ENCODE measurements at places on chromosomes 6 and 20. TPM values are rescaled to one million over a fixed set of nuclear protein-coding genes. Genes with fewer than 3 reads are reported as not detected.

The ADAT2 gene
- 19.7 TPM for total RNA-seq

The FAM217A gene
- not detected for total RNA-seq

The ENPP1 gene
- 9.3 TPM for total RNA-seq

The MAFB gene
- 17.3 TPM for total RNA-seq

The PXDC1 gene
- total RNA-seq = 22.9 TPM

The TMEM200A gene
- 4.5 TPM for total RNA-seq

The CDH26 gene
- 31.0 TPM for total RNA-seq

The ZFAND3 gene
- total RNA-seq = 123 TPM

The BMP5 gene
- total RNA-seq = 1.7 TPM

The BTN1A1 gene
- total RNA-seq = not detected

GRCh38 chr6:43115365-43115764 is 39.3 kb downstream of the PTK7 start:
- no peak for DNase-seq

- no peak for DNase-seq
Measured at GRCh38 chr6:70171236-70171635, 131.6 kb downstream of the COL9A1 start.

DNA sequence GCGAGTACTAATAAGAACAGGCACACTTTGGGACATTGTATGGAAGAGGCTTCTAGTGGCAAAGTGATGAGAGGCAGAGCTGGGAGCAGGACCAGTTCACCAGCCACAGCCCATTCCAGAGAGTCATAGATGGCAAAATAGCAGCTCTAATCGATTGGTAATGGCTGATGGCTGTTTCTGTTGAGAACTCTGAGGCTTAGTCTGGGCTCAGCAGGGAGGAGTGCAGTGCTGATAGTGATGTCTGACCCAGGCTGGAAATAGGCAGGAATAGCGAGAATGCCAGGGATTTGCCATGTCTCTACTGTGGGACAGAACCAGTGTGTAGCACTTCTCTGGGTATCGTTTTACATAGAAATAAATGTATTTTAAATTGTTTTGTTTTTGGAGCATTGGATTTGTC is 620.0 kb upstream of the FLRT3 start:
- no peak for DNase-seq

GRCh38 chr6:89508755-89509563 is 76.0 kb downstream of the ANKRD6 start:
- DNase-seq = no peak

DNA sequence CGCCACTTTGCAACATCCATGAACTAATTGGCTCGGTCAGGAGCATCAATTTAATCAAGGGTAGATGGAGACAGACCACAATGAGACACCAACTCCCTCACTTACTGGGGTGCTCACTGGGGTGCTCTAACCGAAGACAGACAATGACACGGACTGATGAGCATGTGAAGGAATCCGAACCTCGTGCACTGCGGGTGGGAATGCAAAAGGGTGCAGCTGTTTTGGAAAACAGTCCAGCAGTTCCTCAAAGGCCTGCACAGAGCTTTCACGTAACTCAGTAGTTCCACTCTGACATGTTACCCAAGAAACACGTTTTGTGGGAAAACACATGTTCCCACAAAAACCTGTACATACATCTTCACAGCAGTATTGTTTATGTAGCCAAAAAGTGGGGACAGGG is 26.8 kb downstream of the ANKRD60 start:
- no peak for DNase-seq

DNA sequence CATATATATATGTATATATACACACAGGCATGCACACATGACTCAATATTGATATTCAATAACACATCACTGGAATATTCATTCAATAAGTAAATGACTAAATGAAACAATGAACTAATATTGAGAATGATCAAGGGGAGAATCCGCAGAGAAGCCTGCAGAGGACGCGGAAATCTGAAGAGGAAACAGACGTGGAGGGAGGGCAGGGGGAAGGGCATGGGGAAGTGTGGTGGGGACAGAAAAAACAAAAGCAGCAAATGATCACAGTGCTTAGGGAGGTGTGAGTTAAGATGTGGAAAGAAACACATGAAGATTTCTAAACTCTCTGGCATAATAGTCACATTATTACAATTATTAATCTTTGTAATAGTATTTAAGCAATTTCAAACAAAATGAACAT is 14.5 kb downstream of the PERP start:
- DNase-seq = no peak

DNA sequence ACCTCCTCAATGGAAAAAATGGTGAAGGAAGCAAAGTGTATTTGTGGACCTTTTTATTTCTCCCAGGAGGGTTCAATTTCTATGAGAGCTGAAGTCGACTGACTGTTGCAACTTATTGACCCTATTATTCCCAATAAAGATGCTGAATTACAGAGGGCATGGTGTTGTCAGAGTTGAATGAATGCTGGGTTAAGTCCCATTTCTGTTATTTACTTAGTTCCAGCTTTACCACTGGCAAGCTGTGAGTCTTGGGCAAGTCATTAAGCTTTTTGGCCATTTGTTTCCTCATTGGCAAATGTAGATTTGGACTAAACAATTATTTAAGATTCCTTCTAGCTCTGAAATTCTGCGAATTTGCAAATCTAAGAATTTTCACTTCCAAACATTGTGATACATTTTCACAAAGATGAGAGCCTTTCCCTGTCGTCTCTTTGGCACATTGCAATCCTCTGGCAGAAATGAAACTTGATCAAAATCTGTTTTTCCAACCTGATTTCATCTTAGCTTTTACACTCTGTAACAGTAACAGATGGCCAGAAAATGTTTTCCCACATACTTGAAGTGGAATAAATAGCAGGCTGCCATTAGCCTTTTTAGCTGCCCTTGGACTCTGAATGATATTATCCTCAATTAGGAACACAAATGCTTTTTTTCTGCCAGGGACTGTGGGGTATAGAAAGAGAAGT is 21.3 kb downstream of the BLTP3A start:
- DNase-seq = no peak

DNA sequence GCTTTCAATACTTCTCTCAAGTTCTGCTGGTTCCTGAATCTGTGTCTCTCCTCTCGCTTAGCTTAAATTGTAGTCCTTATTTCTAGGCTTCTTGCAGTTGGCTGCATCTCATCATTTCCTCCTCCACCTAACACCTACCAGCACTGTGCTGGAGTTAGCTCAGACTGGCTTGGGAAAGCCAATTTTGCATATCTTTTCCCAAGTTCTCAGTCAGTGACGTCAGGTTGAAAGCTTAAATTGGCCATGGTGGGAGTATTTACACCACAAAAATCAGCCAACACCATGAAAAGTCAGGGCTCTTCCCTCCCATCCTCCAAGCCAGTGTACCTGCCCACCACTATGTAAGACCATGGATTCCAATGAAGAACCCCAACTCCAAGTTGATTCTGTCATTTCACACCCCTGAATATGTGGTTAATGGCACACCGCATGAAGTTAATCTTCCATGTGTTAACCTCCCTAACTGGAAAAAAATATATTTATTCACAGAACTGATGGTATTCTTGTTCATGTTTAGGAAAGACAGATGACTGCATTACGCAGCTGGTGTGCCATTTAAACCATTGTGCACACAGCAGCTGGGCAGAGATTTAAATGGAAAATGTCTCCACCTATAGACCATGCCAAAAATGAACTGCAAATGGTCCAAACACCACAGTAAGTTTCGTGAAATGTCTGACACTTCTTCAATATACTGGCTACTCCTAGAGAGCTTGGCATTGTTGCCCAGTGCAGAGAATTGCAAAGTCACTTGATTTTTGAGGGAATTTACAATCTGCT is 274.1 kb upstream of the MAP3K7 start:
- DNase-seq = no peak

- DNase-seq = no peak
Measured at GRCh38 chr6:105346052-105346451, 56.8 kb downstream of the PREP start.

GRCh38 chr20:53503517-53503919 is 90.1 kb downstream of the ZNF217 start:
- DNase-seq = no peak

- no peak for DNase-seq
Measured at GRCh38 chr6:72212686-72213085, 326.3 kb downstream of the RIMS1 start.

DNA sequence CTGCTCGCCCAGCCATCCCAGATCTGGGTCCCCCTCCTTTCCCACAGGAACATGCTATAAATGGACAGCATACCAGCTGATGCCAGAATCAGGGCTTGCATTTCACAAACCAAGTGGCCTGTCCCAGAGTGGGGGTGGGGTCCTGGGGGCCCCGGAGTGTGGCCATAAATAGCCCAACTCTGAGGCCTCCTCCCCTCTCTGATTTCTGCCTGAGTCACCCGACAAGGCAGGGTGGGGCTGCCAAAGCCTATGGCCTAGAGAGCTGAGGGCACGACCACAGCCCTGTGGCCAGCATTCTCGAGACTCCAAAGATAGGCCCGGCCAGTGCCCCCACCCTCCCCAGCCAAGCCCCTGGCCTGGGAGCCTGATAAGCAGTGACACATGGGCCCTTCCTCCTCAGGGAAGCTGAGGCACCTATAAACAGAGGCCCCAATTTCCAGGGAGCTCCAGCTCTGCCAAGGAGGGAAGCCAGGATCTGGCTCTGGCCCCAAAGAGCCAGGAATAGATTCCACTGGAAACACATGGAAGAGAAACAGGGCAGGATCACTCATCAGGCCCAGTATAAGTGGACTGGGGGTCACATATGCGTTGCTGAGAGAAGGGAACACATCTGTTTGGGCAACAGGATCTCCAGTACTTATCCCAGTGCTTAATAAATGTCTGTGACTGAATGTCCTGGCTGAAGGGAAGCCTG is 20.3 kb downstream of the SNTA1 start:
- DNase-seq = peak; percentile 59

- DNase-seq = no peak
Measured at GRCh38 chr6:35613762-35614161, 75.0 kb downstream of the FKBP5 start.

GRCh38 chr6:139349464-139350020 is 24.9 kb downstream of the CITED2 start:
- peak; percentile 52 for DNase-seq

DNA sequence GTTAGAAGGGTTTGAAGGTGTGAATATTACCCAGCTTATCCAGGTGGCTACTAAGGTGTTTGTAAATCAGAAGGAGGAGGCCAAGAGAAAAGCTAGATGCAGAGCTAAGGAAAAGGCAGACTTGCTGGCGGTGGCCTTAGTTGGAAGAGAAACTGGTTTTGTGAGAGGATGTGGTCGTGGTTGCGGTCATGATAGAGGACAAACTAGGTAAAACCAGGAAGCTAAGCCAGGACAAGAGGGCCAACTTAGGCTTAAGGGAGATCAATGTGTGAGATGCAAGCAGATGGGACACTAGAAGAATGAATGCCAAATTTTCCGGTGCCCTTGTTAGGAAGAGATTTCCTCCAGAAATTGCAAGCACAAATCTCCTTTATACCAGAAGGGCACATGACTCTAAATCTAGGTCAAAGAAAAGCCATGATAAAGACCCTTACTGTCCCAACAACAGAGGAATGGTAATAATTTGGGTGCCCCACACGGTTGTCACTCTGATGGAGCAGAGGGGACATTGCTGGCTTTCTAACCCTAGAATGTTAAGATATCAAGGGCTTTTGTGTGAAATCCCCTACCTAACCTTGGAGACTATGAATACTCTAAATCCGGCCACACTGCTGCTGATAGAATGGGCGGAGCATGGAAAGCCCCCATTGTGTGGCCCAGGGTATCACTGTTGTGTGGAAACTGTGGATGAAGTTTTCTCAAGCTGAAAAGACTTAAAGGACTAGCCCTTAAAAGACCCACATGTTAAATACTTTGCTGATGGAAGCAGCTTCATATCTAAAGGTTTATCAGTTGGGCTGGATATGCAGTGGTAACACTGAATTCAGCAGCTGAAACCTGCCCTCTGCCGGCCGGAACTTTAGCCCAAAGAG is 7.8 kb downstream of the IL22RA2 start:
- peak; percentile 49 for DNase-seq

GRCh38 chr20:48056218-48056617 is 270.9 kb upstream of the SULF2 start:
- no peak for DNase-seq

- no peak for DNase-seq
Measured at GRCh38 chr20:37408302-37409193, 62.6 kb downstream of the SRC start.

- peak; percentile 90 for DNase-seq
Measured at GRCh38 chr20:36121981-36122930, 32.3 kb upstream of the EPB41L1 start.

DNA sequence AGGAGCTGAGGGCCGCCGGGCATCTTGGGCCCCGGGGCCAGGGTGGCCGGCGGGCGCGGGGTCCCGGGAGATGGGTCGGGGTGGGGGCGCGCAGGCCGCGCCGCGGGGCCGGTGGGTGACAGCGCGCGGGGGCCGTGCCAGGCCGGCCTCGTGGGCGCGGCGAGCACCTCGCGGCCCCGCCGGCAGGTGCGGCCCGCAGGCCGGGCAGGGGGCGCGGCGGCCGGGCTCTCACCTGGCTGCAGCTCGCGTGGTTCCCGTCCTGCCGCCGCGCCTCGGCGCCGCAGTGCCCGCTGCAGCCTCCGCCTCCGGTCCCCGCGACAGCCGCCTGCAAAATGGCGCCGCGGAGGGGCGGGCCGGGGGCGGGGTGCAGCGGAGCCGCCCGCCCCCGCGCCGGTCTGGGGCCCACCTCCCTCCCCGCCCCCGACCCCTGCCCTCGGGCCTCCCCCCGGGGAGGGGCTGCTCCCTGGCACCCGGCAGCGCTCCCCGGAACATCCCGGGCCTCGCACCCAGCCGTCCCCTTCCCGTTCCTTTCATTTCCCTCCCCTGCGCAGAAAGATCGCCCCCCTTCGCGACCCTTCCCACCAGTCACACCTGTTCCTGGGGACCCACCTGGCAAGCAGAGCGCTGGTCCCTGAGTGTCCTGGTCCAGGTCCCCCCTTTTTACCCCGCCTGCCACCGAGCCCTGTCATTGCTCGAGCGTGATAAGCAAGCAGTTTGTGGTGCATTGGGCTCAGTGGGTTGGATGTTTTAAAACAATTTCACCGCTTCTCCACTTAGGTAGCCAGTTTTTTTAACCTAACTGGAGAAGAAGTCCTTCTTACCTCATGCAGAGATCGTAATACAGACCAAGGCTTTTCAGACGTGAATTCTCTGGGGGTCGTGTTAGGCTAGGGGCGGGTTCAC is at the start of gene SLC23A2:
Gene SLC23A2, minus strand, starts transcription at position 337 of the 903 bp plus-strand sequence. CDS start 68,948 bp downstream, outside the sequence.
- DNase-seq = peak; percentile 47

GRCh38 chr20:45450097-45450818 is 19.3 kb upstream of the WFDC2 start:
- DNase-seq = no peak

GRCh38 chr20:36756496-36756895 is 10.6 kb upstream of the NDRG3 start:
- DNase-seq = no peak

GRCh38 chr6:143374014-143374413 is 76.5 kb downstream of the ADAT2 start:
- no peak for DNase-seq

DNA sequence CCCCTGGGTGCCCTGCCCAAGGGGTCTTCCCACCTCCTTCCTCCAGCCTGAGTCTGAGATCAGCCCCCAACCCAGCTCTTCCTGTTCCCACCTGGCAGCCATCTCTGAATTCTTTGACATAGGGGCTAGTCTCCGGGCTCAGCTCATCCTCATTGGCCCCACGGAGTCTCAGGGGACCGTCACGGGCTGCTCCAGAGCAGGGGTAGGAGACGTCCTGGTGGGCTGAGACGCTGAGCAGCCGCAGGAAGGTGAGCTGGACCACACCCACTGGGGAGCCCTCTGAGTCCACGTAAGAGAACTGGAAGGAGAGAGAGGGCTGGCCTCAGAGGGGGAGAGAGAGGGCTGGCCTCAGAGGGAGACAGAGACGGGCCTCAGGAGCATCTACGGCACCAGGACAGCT is 28.1 kb downstream of the COL11A2 start:
- DNase-seq = no peak
